ENCODE measurements at places on chromosomes 7 and 10.

DNA sequence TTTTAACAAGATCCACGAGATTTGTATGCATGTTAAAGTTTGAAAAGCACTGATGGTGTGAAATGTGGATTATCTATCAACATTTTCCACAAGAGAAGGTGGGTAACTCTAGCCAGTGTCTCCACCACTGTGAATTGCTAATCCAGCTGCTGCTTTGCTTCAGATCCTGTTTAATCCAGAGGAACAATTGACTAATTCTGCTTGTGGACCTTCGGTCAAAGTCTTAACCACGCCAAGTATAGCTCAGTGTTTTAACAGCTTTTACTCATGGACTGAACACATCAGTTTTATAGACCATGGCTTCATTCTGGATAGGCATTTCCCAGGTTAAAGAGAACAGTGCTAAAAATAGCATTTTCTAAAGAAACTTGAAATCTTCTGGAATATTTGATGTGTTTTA lies 23.5 kb downstream of the ADK start:
- no peak for DNase-seq

DNA sequence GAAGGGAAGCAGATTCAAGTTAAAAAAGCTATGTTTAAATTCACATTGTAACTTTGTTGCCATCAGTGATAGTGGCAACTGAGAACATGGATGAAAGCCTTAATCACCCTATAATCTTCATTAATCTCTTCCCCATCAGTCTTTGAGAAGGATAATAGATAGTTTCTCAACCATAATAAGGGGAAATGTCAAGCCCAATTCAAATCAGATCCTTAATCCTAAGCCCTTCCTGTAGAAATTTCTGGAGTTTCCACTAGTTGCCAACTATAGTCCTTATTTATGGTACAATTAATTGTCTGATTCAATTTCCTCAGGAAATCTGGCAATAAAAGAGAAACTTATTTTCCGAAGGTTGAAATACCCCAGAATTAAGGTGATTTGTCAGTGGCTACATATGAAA lies 431.8 kb downstream of the ZWINT start:
- no peak for DNase-seq

DNA sequence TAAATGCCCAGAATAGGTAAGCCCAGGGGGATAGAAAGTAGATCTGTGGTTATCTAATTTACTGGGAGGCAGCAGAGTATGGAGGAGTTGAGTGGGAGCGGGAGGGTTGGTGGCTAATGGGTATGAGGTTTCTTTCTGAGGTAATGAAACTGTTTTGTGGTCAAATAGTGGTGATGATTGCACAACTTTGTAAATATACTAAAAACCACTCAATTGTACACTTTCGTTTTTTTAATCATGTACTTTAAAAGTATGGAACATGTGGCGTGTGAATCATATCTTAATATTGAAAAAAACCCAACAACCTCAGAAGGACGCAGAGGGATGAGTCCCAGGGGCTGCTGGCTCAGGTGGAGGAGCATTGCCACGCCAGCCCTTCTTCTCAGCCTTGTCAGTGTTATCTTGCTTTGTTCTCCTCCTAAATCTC lies 118.1 kb downstream of the WDR11 start:
- DNase-seq: no peak

GRCh38 chr10:112794201-112794600 lies 155.8 kb upstream of the TCF7L2 start:
- no peak for DNase-seq

- no peak for DNase-seq
Measured at GRCh38 chr10:125232841-125233240, 72.5 kb upstream of the CTBP2 start.

DNA sequence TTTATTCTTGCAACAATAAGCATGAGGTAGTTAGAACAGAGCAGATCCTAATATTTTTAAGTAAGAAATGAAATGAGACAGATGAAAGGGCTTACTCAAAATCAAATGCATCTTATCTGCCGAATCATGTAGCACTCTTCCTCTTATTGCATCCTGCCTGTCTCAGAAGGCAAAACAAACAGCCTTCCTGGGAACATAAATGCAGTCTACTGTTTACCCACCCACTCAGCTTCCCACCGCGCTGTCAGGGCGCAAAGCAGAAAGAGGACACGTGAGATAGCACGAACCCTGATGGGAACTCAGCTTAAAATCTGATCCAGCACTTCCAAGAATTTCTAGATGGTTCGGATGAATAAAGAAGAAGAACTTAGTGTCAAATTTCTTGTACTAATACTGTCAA lies 114.4 kb upstream of the CDK1 start:
- DNase-seq: no peak

DNA sequence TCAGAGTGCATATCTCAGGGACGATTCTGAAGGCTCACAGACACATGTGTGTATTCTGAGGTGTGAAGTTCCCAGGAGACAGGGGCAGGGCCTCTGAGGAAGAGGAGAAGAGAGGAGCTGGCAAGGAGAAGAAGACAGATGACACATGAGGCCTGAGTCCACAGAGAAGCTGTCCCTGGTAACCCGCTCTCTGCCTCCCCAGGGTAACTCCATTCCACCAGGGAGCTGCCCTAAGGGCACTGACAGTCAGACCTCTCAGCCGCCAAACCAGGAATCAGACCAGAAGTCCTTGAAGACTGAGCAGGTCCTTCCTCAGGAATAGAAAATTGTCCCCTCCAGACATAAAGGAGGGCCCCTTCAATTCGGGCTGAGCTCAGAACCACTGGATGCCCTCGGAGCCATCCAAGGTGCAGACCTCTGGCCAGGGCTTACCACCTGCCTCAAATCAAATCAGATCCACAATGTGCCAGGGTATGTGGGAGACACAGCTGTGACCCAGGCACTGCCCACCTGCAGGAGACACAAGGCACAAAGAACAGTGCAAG lies 57.4 kb downstream of the TLL2 start:
- no peak for DNase-seq

DNA sequence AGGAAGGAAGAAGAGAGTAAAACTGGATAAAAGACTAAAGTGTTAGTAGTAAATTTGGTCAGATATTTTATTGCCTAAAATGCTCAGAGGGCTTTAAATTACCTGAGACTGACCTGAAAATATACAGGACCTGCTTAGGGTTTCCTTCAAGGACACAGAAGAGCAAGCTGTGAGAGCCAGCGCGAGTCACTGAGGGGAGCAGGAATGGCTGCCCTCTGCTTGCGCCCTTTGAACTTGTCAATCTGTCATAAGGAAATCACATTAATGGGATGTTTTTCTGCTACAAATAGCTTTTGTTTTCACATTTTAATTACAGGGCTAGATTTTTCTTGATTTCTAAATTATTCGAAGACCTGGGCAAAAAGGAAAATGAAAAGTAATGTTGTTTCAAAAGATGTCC lies 26.9 kb downstream of the DNAJB9 start:
- DNase-seq: no peak

DNA sequence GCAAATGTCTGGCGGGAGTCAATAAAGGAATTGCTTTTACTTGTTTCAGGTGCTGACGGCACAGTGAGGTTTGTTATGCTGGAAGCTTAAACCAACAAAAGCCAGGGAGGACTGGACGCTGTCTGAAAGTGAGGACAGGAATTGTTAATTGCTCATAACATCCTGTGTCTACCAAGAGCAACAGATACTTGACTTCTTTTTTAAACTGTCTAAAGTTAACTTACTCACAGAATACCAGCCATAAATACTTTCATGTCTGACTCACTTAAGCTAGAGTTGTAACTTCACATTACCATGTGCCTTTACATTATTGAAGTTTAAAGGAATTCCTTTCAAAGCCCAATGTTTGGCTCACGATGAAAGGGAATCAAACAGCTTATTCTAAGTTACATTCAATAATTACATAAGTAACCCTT lies 252.7 kb upstream of the SHH start:
- DNase-seq: no peak

- no peak for DNase-seq
Measured at GRCh38 chr10:50360077-50360850, 108.9 kb upstream of the ASAH2 start.

DNA sequence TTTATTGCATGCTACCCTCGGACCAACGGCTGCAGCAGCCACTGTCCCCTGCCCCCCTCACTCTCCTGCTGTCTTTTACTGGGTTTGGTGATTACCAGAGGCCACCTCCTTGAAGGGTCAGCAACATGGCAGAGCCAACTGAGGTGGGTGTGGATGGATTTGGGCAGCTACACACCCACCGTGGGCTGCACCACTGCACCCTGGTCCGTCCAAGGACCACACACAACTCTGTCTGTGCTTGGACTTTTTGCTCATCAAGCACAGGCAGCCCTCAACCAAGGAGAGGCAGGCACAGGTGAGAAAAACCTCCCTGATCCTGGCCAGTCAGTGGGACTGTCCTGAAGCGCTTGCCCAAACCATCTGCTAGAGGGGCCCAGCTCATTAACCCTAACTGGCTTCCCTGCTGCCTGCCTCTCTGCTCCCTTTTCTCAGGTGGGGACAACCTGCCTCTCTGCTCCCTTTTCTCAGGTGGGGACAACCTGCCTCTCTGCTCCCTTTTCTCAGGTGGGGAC lies 239.5 kb upstream of the PITRM1 start:
- no peak for DNase-seq

DNA sequence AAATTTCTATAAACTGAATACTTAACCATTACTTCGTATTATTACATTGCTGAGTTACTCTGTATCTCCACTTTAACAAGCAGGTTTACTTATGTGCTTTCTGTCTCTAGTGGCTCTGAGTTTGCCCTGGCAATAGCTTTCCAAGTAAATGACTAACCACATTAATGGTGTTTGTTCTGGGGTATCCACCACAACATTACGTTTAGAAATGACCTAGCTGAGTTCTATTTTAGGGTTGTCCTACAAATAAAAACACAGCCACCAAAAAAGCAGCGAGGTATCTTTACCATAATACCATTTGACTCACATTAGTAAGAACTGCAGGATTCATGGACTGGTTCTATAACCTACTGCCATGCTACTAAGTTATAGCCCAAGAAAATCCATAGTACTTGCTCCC lies 83.1 kb downstream of the HIBADH start:
- DNase-seq: no peak

DNA sequence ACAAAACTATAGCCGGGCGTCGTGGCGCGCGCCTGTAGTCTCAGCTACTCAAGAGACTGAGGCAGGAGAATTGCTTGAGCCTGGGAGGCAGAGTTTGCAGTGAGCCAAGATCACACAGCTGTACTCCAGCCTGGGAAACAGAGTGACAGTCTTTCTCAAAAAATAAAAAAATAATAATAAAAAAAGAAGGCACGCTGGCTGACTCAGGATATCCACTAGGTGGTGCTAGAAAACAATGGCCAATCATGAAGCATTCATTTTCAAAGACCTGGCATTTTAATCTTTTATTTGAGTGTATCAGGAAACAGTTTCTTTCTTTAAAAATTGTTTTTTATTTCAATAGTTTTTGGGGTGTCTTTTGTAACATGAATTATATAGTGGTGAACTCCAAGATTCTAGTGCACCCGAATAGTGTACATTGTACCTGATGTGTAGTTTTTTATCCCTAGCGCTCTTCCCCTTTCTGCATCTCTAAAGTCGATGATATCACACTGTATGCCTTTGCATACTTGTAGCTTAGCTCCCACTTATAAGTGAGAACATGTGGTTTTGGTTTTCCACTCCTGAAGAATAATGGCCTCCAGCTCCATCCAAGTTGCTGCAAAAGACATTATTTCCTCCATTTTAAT lies 88.6 kb downstream of the LYZL1 start:
- no peak for DNase-seq

GRCh38 chr10:78600740-78601139 lies 468.0 kb upstream of the ZMIZ1 start:
- no peak for DNase-seq

DNA sequence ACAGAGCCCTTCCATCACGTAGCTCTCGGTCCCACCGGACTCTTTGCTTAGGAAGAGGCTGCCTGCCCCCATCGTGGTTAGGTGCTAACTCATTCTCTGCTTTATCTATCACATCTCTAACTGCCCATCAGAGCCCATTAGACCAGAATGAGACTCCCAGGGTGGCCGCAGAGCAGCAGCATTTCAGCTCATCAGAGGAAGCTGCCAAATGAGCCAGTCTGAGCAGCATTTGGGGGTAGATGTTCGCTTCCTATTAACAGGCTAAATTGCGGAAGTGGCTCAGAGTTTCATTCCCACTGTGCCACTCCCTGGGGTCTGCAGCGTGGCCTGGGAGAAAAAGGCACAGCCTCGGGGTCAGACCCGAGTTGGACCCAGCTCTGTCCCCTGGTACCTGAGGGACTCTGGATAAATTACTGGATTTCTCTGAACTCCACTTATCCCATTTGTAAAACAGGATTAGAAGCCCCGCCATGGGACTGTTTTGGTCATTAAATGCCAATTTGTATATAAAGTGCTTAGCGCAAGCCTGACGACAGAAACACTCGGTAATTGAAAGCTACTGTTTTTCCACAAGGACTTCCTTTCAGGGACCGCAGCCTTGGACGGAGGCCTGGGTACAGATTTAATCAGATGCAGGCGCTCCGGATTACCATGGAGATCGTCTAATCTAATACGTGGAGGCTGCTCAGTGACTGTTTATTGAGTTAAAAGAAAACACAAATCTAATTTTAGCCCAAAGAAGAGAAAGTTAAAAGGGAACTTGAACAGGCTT lies 73.8 kb upstream of the PRLHR start:
- no peak for DNase-seq

DNA sequence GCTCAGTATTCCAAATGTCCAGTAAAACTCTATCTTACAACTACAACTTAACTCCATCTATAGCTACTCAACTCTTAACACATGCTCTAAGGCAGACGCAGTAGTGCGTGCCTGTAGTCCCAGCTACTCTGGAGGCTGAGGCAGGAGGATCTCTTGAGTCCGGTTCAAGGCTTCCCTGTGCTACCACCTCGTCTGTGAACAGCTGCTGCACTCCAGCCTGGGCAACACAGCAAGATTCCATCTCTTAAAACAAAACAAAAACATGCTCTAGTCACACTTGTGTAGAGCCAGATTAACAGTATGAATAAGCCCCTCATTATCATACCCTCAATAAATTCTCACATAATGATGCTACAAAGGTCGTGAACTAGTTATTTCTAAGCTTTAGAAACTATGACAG lies 3.6 kb downstream of the BAZ1B start:
- no peak for DNase-seq

DNA sequence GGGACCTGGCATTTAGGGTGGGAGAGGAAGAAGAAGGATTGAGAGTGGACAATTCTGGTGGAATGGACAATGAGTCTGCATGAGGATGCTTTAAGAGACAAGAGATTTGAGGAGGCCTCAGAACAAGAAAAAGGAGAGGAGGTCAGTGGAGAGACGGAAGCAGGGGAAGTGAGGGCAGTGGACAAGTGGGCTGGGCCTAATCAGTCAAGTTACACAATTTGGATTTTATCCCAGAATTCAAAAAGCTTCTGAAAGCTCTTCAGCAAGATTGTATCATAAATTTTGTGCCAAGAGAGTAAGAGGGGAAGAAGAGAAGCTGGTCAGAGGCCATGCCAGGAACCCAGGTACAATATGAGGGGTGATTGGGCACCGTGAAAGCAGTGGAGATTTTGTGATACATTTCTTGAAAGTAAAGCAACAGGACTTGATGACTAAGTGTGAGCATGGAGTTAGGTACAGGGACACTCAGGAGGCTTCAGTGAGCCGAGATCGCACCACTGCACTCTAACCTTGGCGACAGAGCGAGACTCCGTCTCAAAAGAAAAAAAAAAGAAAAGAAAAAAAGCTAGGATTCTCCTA lies 19.3 kb upstream of the TSPAN13 start:
- DNase-seq: no peak

GRCh38 chr7:130425796-130426195 lies 15.0 kb downstream of the CEP41 start:
- no peak for DNase-seq

GRCh38 chr10:123135415-123136141 lies at the start of gene HMX3:
Gene HMX3, plus strand, starts transcription at chr10:123135970. Its CDS starts 81 bp downstream, at chr10:123136051.
- no peak for DNase-seq
